NCI-H1105 treated with DMSO at 0.1 percent for 48 hours (cell line): ENCODE measurements at places on chromosomes 16 and 17.

GRCh38 chr17:28763137-28763799 lies 19.5 kb downstream of the TRAF4 start:
- no peak for DNase-seq

- no peak for DNase-seq
Observed at GRCh38 chr16:64060631-64061030, 1061.2 kb downstream of the CDH11 start.

- DNase-seq, result peak; percentile 75
Observed at GRCh38 chr16:527015-527903, at the start of gene CAPN15. TSS of gene CAPN15 (plus strand) at chr16:527712. CDS start at chr16:546839, 19,127 bp downstream.

GRCh38 chr16:79653373-79653891 lies 52.9 kb upstream of the MAF start:
- peak; percentile 46 for DNase-seq

DNA sequence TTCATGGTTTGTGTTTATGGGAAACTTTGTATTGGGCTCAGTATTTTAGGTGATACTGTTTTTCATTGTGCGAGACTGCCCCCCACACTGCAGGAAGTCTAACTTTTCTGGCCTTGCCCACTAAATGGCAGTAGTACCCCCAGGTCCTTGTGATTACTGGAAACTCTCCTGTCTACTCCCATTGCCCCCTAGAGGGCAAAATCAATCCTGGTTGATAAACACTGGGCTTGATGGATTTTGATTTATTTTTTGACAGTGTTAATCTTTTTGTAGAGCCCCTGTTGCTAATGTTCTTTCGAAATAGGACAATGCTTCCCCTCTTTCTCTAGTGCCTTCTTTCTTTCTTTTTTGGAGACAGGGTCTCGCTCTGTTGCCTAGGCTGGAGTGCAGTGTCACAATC lies 15.5 kb downstream of the METTL9 start:
- no peak for DNase-seq

DNA sequence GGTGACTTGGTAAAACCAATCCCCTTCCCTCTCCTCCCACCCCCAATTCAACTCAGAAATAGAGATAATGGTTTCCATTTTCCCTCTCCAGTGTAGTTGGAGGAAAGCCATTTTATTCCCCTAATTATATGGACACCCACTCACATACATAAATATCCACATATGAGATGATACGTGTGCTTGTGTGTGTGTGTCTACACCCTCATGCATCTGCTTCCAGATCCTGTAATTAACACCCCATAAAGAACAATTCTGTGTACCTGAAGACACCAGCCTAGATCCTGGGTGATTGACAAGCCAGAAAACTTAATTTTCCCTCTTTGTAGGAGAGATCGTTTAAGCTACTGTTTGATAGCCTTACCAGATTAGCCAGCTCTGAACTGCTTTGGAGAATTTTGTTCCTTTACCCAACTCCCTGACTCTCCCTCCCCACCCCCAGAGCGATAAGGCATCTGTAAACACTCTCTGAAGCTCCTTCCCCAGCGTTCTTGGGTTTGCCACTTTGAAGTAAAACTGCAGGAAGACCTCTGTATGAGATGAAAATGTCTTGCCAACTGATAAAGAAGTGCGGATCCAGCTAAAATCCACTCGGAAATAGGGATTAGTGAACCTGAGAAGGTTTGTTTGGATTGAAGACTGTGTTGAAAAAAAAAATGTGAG lies 175.7 kb downstream of the RGS9 start:
- DNase-seq, result no peak

- no peak for DNase-seq
Observed at GRCh38 chr16:11994143-11995119, 17.9 kb downstream of the SNX29 start.

DNA sequence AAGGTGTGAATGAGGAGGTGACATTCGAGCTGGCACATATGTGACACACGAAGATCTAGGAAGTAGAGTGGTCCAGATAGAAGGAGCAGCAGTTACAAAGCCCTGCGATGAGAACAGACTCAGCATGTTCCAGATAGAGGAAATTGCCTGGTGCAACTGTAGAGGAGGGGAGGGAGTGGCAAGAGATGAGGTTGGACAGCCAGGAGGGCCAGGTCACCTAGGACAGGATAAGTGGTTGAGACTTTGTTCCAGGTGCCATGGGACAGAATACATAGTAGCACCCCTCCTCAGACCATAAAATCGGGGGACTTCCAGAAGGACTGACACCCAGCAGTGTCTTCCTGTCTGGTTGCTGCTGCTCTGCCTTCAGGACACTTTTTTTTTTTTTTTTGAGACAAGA lies 11.0 kb upstream of the CENPT start:
- no peak for DNase-seq

GRCh38 chr17:32021615-32021955 lies 14.4 kb downstream of the LRRC37B start:
- no peak for DNase-seq

- no peak for DNase-seq
Observed at GRCh38 chr16:22623351-22623781, 112.7 kb downstream of the NPIPB5 start.

- peak; percentile 94 for DNase-seq
Observed at GRCh38 chr16:49748322-49748721, 107.6 kb downstream of the ZNF423 start.

DNA sequence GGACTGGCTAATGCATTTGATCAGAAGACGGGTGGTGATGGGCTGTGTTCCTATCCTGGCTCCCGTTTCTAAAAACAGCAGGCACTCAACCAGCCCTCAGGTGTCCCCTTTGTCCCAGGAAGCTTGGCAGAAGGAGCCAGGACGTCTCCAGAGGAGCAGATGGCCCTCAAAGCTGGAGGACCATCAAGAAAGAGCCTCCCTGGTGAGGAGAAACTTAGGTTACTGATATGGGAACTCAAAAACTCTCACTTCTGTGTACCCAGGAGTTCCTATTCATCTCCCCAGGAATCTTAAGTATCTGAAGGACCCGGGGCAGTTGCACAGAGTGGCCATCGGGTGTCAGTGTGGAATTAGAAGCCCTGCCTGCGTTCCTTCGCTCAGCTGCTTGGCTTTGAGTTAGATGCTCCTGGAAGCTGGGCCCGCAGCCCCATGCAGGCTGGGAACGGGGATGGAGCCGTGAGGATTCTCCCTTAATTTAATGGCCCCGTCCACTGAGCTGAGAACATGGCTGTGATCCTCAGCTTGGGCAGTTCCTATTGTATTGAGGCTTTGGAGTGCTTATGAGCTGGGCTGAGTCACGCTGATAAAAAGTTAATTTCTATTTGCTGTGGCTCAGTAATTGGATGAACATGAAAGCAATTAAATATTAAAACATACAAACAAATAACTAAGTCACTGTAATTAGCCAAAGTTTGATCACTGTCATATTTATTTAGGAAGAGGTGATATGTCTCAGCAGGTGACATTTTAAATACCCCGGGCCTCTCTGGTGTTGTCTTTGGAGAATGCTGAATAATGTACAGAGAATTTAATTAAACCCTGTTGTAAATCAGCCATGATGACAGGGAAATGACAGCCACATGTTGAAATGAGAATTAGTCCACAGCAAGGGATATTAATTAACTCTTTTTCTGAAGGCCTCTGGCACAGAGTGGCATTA lies 402.1 kb downstream of the SEC14L1 start:
- peak; percentile 87 for DNase-seq

- no peak for DNase-seq
Observed at GRCh38 chr16:89195521-89196171, 4.7 kb downstream of the SLC22A31 start.

GRCh38 chr17:79559111-79559887 lies 51.6 kb downstream of the RBFOX3 start:
- no peak for DNase-seq

GRCh38 chr16:86363057-86363490 lies 147.3 kb upstream of the FOXF1 start:
- no peak for DNase-seq

DNA sequence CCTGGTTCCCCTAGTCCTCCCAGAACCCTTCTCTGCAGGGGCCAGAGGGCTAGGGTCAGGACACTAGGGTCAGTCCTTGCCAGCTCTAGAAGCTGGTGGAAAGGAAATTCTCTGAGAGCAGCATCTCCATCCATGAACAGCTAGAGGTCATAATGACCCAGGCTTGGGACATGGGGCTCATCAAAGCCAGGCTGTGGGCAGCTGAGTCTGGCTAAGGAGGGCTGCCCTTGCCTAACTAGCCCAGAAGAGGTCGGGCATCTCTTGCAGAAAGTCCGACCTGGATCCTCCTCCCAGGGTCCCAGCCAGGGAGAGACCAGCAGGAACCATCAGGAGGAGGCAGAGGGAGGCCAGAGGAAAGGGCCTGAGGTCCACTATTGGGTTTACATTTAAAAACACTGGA lies 4.3 kb downstream of the MPO start:
- no peak for DNase-seq
